CD4-positive, alpha-beta T cell treated with Interleukin-4 for 1 hour (primary cell): ENCODE measurements at places on chromosomes 5 and 9.

DNA sequence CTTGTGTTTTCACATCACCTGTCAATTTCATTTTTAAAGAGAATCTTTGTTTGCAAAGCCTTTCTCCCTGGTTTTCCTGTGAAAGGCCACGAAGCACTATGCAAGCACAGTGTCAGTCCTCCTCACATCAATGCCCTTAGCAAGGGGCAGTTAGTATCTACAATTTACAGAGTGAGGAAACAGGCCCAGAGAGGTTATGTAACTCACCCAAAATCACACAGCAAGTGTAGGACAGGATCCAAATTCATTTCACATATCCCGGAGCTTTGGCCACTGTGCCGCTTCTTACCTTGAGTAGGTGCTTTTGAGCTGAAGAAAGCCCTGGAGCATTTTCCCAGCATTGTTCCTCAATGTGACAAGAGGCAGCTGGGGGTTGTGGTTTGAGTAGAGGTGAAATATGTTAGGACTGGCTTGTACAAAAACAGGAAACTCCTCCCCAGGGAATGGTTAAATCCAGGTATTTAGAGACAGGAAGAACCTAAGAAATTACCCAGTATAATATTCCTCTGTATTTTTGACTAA lies 283.8 kb downstream of the NTRK2 start:
- DNase-seq, result no peak

GRCh38 chr9:129412814-129413536 lies 207.9 kb downstream of the C9orf50 start:
- DNase-seq, result peak; percentile 72

DNA sequence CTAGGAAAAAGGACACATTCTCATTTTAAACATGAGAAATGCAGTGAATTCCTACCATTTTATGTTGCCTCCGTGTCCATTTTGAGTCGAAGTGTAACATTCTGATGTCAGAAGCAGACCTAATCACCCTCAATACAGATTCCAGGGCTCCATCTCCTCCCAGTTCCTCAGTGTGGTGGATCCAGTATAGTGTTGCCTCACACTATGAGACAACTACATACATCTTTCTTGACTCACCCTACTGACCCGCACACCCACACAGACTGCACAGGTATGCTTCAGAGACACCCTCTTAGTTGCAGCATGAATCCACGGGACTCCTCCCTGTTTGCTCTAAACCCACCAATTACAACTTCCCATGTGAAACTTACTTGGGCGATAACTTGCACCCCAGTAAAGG lies 564.9 kb downstream of the SEMA5A start:
- DNase-seq, result no peak

- DNase-seq, result no peak
These were observed 302.4 kb downstream of the CHSY3 start for GRCh38 chr5:130206686-130207085.

DNA sequence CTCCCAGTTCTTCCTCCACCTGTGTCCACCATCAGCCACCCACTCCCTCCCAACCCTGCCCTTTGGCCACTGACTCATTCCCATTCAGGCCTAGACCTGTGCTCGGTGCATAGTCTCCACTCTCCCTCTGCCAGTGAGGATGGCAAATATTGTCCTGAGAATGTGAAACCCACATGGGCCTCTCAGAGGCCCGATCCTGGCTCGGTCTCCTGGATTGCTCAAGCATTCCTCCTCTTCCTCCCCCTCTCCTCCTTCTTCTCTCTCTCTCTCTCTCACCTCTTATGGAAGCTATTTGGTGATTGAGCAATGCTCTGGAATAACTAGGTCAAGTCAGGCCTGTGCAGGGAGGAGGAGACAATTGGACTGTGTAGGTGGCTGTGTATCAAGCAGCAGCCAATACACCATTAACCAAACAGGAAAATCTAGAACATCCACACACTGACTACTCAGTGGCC lies 99.9 kb downstream of the KLF4 start:
- no peak for DNase-seq

GRCh38 chr5:76867827-76868693 lies 18.2 kb downstream of the S100Z start:
- DNase-seq, result peak; percentile 71

- no peak for DNase-seq
These were observed 23.6 kb upstream of the CCDC112 start for GRCh38 chr5:115320006-115320405.

DNA sequence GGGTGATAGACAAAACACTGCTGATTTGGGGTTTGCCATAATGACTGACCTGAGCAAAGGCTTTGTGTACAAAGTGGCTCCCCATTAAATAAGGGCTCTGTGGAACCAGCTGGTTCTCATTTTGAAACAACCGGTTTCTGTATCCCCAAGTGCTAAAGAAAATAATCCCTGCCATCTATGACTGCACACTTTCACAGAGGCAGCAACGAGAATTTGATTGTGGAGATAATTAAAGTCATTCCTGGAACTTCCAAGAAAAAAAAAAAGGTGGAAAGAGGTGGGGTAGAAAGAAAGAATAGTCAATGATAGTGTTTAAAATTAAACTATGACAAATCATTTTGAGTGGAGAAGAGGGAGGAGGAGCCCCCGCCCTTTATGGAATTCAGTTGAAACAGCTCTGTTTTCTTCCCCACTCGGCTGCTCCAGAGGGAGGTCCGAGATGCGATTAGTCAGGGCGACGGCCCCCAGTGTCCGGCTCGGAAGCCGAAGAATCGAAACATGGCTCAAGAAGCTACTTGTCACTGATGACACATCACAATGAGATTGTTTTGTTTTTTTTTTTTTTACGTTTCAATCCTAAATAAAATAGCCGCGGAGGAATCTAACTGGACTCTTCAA lies 38.4 kb downstream of the EBF1 start:
- DNase-seq, result no peak

- no peak for DNase-seq
These were observed 41.5 kb upstream of the NOTCH1 start for GRCh38 chr9:136587145-136587943.

- no peak for DNase-seq
These were observed 88.8 kb upstream of the SH3GL2 start for GRCh38 chr9:17490110-17490509.
